ENCODE measurements at places on chromosomes 12 and 14.

GRCh38 chr12:20364501-20364900, 3.8 kb upstream of the PDE3A start:
- peak; percentile 61 for DNase-seq

GRCh38 chr12:116241157-116241759, 36.2 kb downstream of the MED13L start:
- DNase-seq: no peak

GRCh38 chr12:60872850-60873713, 1277.3 kb downstream of the SLC16A7 start:
- DNase-seq: peak; percentile 23

GRCh38 chr12:28258998-28259397, 68.7 kb downstream of the CCDC91 start:
- no peak for DNase-seq

DNA sequence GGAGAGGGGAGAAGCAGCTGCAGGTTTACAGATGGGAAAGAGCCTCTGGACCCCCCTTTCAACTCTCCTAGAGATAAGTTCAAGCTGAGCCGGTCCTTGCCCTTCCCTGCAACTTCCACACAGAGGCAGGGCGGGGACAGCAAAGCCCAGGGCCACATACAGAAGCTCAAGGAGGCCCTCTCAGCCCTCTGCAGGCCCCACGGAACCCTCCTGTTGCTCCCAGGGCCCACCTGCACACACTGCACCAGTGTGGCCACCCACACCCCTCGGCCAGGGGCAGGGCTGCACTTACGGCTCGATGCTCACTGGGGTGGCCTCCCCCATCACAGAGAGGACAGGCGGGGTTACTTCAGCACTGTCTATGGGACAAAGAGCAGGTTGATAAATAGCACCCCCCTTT, 13.0 kb upstream of the PNMA1 start:
- no peak for DNase-seq

Measured in SHP77 treated with DMSO at 0.1 percent for 48 hours (cell line).